ENCODE measurements at places on chromosomes 2 and 18. TPM values are rescaled to one million over a fixed set of nuclear protein-coding genes. Genes with fewer than 3 reads are reported as not detected.

The PCARE gene
- total RNA-seq, result not detected

The RMDN2 gene
- total RNA-seq, result 2.5 TPM

The DNAH6 gene
- 1.1 TPM for total RNA-seq

GRCh38 chr18:30487962-30488361 is 554.6 kb downstream of the DSC3 start:
- no peak for DNase-seq

- DNase-seq, result no peak
Measured at GRCh38 chr18:62664414-62664813, 50.9 kb upstream of the PHLPP1 start.

DNA sequence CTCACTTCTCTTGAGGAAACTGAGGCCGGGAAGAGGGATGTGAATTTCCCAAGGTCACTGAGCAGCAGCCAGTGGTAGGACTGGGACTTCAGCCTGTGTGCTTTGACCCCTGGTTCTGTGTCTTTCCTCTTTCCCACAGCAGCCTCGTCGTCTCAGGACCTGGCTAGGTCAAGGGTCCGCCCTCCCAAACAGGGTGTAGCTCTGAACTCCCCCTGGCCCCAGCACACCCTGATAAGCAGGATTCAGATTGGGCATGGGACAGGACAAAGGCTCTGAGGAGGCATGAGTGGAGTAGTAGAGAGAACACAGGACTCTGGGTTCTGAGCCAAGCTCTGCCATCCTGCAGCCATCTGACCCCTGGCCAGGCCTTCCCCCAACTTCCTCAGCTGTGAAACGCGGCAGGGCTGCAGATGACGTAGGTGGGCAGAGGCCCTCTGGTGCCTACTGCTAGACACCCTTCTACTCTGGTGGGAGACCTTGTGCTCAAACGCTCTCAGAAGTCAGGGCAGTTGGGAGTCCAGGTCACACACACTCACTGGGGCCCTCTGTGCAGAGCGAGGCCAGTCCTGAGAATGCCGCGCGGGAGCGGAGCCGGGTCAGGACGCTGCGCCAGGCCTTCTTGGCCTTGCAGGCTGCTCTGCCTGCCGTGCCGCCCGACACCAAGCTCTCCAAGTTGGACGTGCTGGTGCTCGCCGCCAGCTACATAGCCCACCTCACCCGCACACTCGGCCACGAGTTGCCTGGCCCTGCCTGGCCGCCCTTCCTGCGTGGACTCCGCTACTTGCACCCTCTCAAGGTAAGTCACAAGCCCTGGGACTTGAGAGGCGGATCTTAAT is 984 bp downstream of the TCF23 start:
- no peak for DNase-seq

Data from activated CD4-positive, alpha-beta T cell treated with anti-CD3 and anti-CD28 coated beads for 36 hours (primary cell).